ENCODE measurements at places on chromosomes 7 and 10.

DNA sequence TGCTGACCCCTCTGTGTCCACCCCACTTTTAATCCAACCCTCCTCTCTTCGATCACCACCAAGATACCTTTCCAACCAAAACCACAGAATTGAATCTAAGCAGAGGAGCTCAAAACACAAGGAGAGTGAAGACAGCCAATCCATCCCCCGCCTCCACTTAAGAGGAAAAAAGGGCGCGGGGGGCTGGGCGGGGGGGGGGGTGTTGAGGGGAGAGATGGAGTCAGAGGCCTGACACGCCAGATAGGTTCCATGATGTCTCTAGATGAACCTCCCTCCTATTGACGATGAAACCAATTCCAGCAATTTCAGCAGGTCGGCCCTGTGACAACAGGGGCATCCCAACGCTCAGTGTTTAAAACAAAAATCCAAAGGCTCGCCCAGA is 1.3 kb downstream of the SORBS1 start:
- no peak for DNase-seq

- DNase-seq = no peak
Observed at GRCh38 chr7:87561702-87562101, 39.0 kb downstream of the ABCB1 start.

- peak; percentile 25 for DNase-seq
Observed at GRCh38 chr10:50291261-50291850, 40.0 kb upstream of the ASAH2 start.

DNA sequence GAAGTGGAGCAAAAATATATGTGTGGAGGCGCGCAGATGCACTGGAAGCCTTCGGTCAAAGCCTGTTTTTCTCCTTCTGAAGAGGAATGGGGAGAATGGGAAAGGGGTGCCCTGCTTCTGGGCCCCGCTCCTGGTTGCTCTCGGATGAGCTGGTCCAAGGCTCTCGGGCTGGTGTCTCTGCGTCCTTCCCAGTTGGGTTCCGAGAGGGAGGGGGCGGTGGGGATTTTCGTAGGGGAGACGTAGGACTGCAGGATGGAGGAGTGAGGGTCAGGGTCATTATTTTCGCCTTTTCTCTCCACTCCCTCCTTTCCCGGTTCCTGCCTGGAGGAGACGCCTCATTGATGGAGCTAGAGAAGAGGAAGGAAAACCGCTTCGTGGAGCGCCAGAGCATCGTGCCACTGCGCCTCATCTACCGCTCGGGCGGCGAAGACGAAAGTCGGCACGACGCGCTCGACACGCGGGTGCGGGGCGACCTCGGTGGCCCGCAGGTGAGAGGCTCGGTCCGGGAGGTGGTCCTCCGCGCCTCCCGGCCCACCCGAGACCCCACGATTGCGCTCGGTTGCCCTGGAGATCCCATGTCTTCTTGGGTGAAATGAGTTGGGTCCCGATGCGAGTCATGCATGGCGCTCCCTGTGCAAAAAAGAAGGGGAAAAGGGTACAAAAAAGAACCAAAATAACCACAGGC is 790 bp downstream of the ADAM22 start:
- DNase-seq = peak; percentile 19

DNA sequence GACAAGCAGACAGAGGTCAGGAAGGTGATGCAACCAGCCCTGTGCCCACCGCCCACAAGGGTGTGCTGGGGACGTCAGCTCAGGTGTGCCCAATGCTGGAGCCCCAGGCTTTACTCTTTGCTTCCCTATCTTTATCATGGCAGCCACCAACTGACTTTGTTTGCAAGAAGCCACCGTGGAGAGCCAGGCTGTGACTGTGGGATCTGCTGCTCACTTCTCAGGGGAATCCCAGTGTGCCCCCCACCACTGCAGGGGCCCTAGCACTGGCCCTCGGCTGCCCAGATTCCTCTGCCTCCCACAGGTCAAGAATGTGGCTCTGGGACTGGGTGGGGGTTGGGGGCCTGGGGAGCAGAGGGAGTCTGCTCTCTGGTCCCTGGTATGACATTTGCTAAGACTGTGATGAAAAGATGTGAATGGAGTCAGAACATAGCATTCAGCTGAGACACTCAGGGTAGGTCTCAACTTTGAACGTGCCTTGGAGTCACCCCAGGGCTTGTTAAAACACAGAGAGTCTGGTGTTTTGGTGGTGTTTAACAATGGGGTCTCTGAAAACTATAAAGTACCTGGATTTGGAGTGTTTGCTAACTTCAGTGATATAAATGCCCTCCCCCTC is 47.3 kb downstream of the ARHGAP22 start:
- DNase-seq = no peak

GRCh38 chr10:129594811-129595210 is 127.8 kb downstream of the MGMT start:
- DNase-seq = no peak

- no peak for DNase-seq
Observed at GRCh38 chr10:75464478-75465449, 33.3 kb downstream of the LRMDA start.

Data from ELR (cell line).